ENCODE measurements at places on chromosomes 1 and 21.

DNA sequence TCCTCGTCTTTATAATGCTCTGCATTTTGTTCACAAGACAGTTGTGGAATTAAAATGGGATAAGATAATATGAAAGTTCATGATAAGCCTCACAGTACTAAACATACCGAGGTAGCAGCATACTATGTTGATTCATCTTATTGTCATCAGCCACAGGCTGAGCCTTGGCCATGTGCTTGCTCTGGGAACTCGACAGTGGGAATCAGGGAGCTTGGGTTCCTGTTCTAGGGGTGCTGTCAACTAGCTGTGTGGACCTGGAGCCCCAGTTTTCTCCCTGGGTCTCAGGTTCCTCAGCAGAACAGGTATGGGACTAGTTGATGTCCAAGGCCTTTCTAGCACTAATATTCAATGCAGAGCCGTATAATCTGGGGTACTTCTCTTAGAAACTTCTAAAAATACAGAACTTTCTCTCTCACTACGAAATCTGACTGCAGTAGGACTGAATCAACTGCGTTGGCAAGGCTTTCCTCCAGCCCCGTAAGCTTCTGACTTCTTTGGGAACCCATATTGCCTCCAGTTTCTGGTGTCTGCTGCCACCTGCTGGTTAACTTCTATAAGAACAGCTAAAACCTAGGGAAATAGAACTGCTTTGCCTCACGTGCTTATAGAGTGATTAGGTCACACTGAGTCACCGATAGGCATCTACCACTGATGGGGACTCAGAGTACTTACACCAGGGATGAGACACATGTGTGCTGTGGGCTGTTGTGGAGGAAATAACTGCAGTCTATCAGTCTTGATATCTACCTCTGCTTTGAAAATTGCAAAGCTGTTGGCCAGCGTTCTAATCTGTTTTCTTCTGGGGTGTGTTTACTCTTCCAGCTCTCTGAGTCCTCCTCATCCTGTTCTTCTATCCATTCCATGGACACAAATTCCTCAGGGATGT is 110.9 kb downstream of the RGL1 start:
- DNase-seq = peak; percentile 81

- DNase-seq = no peak
These were observed 42.6 kb upstream of the RALGPS2 start for GRCh38 chr1:178682429-178682828.

- no peak for DNase-seq
These were observed 121.1 kb upstream of the RAVER2 start for GRCh38 chr1:64623750-64624191.

DNA sequence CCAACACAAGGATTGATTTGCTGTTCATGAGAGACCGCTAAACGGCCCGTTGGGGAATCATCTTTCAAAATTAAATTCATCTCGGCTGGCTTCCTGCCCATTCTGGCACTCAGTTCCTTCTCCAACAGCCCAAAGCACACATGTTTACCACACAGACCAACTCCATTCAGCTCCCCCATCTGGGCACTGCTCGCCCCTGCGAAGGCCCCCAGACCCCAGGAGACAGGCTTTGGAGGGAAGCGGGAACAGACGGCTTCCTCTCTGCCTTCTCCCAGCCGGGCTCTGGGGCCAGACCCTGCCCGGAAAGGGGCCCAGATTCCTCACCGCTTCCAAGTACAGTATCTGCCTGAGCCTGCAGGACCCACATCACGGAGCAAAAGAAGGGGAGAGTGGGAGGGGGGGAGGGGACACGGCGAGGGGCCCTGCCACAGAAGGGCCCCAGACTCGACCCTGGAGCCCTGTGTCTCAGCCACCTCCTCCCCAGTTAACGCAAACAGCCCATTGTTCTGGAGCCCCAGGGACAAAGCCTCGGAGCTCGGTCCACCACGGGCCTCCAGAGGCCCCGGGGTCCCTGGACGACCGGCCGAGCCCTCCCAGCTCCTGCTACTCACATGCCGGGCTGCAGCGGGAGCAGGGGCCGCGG is 660 bp downstream of the MEGF6 start:
- DNase-seq = no peak

DNA sequence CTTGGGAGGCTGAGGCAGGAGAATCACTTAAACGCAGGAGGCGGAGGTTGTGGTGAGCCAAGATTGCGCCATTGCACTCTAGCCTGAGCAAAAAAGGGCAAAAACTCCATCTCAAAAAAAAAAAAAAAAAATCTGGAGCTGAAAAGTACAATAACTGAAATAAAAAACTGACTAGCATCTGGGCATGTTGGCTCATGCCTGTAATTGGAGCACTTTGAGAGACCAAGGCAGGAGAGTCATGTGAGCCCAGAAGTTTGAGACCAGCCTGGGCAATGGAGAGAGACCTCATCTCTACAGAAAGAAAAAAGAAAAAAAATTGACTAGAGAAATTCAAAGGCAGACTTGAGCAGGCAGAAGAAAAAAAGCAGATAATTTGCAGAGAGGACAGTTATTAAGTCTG is 18.1 kb downstream of the CLDN19 start:
- no peak for DNase-seq

DNA sequence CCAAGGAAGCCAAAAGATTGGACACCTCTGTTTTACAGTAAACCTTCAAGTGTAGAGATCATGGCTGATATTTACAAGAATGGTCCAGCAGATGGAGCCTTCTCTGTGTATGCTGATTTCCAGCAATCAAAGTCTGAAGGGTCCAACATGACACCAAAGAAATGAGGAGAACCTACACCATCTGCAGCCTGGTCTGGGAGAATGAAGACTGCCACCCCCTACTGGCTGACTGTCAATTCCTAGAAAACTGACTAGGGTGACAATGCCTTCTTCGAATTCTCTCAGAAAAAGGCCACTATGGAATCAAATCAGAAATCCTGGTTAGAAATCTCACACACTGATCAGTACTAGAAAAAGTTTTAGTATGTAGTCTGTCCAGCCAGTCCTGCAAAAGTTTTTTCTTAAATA is 83.3 kb downstream of the CDC42BPA start:
- DNase-seq = peak; percentile 35

- no peak for DNase-seq
These were observed 571.6 kb downstream of the AJAP1 start for GRCh38 chr1:5225707-5226704.

GRCh38 chr1:172928412-172928811 is 122.3 kb downstream of the TNFSF18 start:
- no peak for DNase-seq

- DNase-seq = no peak
These were observed 54.7 kb downstream of the VPS13D start for GRCh38 chr1:12284486-12284885.

DNA sequence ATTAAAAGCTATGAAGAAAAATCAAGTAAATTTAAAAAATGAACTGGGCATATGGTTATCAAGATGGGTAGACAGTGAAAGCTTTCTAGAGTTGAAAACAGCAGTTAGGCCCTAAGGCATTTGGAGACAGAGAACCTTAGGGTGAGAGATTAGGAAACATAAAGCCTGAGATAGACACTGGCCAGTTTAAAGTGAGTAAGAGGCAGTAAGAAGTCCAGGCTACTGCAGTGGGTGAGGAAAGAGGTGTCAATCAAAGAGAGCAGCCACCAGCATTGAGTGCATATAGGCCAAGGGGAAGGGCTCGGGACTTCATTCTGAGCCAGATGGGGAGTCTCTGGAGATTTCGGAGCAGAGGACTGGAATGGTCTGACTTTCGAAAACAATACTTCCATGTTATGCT is 1360.5 kb upstream of the ADGRL4 start:
- DNase-seq = no peak

DNA sequence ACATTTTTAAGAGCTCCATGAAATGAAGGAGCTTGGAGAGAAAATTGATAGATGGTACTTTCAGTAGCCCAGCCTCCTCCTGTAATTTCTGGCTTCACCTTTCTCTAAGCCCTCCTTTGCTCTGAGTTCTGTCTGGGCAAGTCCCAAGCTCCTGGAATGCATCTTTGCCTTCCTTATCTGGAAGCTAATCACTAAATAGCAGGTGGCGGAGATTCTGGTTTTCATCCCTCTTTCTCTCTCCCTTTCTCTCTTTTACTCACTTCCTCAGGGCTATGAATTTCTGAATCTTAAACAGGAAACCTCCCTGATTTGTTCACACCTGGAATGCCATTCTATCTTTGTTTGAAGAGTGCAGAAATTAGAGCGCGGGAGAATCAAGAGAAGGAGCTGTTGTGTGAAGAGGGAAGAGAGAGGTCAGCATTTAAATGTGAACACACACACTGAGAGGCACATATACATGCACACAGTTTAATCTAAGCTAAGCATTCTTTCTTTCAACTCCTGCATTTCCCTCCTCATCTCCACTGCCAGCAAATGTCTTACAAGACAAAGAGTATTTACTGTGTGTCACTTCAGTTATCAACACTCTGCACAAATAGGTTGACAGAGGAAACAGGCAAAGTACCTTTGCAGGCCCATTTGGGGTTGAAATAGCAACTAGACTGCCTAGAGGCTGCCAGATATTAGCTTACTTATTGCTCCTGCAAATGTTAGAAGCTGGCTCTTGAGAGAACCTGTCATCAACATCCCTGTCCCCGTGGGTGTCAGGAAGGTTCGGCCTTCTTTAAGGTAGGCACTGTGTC is 199.4 kb upstream of the CAMK1G start:
- DNase-seq = no peak

- no peak for DNase-seq
These were observed 61.4 kb downstream of the KAZN start for GRCh38 chr1:14659913-14660312.

DNA sequence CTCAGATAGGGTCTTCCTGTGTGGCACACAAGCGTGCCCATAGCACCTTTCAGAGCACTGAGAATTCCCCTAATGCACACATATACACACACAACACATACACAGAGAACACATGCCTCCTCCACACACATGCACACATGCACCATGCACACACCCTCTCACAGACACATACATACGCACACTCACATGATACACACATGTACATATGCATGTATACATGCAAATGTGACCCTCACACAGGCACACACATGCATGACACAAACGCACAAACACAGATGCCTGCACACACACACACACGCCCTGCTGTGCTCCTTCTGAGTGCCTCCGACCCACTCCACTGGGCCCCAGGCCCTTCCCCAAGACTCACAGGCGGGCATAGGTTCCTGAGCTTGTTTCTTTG is 251.0 kb downstream of the PTPRU start:
- DNase-seq = no peak

- no peak for DNase-seq
These were observed 141.4 kb upstream of the CXADR start for GRCh38 chr21:17371450-17371849.

GRCh38 chr1:160326418-160326817 is 16.6 kb downstream of the COPA start:
- DNase-seq = no peak

DNA sequence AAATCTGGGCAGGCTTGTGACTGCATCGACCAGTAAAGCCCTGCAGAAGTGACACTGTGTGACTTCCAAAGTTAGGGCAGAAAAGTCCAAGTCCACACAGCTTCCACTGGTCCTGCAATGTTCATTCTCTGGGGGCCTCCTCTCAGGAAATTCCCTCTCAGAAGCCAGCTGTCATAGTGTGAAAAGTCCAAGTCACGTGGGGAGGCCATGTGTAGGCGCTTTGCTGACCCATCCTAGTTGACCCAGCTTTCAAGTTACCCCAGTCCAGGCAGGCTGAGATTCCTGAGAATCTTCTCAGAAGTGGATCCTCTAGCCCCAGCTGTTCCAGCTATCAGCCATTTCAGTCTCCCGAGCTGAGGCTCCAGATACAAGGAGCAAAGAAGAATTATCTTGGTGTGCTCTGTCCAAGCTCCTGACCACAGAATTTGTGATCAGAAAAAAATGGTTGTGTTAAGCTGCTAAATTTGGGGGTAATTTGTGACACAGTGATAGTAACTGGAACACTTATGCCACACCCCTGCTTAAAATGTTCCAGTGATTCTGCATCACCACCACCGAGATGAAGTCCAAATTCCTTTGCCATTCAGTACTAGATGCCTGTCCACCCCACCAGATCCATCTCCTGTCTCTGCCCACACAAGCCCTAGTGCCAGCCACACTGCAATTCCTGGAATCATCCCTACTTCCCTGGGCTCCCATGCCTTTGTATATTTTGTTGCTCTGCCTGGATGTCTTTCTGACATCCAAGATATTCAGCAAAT is 2.5 kb upstream of the STUM start:
- no peak for DNase-seq
